ENCODE measurements at places on chromosomes 7 and 10.

DNA sequence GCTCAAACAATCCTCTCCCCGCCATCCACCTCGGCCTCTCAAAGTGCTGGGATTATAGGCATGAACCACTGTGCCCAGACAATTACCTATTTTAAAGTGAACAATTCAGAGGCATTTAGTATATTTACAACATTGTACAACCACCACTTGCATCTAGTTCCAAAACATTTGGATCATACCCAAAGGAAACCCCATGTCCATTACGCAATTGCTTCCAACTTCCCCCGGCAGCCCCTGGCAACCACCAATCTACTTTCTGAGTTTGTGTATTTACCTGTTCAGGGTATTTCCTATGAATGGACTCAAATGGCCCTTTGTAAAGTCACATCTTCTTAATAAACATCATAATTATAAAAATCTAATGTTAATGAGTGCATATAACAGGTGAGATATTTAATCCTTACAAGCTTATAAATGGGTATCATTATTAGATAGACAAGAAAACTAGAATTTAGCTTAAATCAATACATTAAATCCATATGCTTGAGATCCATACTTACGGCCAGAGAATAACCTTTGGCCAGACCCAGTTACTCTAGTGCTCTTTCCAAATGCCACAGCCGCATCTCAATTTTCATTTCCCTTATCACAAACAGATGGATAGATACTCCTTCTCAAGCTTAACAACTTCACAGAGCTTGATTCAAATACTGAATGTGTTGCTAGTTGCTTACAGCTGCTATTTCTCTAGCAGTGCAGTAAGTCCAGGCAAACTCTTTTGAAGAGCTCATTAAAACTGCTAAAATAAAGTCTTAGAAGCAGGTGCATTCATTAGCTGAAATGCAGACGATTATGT lies 133.4 kb upstream of the MKLN1 start:
- DNase-seq = no peak

GRCh38 chr10:109762555-109762954 lies 160.8 kb downstream of the XPNPEP1 start:
- DNase-seq = no peak

- no peak for DNase-seq
Observed at GRCh38 chr10:61330669-61331068, 122.5 kb downstream of the TMEM26 start.

DNA sequence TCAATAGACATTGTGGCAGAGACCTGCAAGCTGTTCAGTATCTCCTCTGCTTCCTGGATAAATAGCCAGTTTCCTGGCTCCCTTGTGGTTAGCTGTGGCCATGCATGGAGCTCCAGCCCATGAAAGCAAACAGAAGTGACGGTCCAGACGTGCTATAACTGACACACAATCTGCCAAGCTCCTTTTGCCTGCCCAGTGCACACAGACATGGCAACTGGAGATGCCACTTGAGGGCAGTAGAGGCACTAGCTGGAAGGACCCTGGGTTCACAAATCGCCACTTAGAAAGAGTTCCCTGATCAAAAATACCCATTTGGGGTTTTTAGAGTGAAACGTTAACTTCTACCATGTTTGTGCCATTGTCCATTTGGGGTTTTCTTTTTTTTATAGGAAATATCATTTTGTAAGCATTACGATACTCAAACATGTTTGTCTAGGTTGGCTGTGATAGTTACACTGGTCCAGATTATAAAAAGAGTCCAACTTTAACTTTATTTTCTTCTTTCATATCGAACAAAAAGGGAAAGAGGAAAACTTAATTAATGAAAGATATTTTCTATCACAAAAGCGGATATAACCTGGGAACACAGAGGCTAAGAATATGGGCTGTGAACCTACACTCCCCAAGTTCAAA lies 31.3 kb downstream of the KIN start:
- DNase-seq = peak; percentile 48

- no peak for DNase-seq
Observed at GRCh38 chr10:17387861-17388503, 66.4 kb downstream of the ST8SIA6 start.

GRCh38 chr10:58502956-58503355 lies 9.7 kb upstream of the BICC1 start:
- DNase-seq = peak; percentile 42

DNA sequence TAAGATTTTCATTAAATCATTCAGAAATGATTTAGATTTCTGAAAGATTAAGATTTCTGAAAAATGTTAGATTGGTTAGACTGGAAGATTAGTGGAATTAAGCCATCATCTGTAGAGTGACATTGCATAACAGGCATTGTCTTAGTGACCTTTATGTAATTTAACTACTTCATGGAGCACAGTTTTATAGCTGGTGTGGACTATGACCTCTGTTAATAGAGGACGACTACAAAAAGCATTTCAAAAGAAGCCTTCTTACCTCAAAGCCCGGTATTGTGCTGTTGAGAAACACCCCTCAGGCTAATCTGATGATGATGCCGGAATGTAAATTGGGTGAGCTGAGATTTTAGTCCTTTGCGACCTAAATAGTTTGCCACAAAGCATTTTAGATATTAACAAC lies 55.6 kb downstream of the GALNT11 start:
- DNase-seq = no peak

DNA sequence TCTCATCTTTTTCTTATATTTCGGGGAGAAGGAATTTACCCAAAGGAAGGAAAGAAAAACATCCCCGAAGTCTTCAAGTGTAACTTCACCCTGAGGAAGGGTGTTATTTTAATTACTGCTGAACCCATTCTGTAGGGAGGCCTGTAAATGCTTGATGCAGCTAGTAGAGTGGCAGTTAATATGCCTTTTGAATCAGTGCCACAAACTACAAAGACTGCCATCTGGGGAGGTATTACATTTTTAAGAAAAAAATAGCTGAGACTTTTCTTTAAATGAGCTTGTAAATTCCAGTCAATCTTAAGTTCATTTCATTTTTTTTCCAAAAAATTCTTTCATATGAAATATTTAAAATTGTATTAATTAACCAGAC lies 233.1 kb upstream of the FERD3L start:
- DNase-seq = no peak

DNA sequence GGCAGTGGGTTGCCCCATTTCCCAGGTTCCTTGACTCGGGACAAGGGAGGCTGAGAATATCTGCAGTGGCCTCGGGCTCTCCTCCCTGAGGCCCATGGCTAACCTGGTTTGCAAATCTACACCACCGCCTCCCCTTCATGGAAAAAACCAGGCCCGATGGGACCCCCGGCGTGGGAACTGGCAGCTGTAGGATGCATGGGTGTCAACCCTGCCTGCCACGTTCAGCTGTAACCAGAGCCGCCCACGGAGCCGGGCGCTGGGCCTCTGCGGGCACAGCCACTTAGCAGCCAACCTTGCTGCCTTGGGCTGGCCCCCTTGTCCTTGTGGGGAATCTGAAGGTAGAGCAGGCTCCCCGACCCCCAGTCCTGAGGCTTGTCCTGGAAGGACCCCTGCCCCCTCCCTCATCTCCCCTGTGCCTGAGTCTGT lies 1.6 kb downstream of the PWWP2B start:
- DNase-seq = no peak

GRCh38 chr7:27553273-27553672 lies 109.4 kb downstream of the HIBADH start:
- DNase-seq = no peak

- no peak for DNase-seq
Observed at GRCh38 chr10:132687893-132688579, 97.9 kb downstream of the NKX6-2 start.

- DNase-seq = no peak
Observed at GRCh38 chr7:5767066-5767465, 14.4 kb downstream of the RNF216 start.

DNA sequence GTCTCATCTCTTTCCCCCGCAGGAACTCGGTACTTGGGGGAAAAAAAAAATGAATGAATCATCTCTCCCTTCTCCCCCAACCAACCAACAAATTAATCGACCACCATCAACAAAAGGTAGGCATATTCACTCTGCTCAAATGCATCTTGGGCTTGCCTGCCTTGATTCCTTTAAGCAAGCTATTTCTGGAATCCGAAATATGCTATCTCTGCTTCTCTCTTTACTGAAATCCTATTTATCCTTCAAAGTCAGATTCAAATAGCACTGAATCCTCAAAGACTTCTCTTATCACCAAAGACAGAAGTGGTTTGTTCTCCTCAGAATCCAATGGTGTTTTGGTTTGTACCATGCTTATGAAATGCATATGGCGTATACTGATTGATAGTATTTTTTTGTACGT lies 49.6 kb upstream of the TPK1 start:
- no peak for DNase-seq

GRCh38 chr10:11516431-11516746 lies 95.1 kb downstream of the USP6NL start:
- DNase-seq = no peak

- no peak for DNase-seq
Observed at GRCh38 chr10:27258492-27258837, 17.9 kb upstream of the ACBD5 start.

GRCh38 chr10:17216217-17216900 lies 11.7 kb upstream of the VIM start:
- peak; percentile 96 for DNase-seq

DNA sequence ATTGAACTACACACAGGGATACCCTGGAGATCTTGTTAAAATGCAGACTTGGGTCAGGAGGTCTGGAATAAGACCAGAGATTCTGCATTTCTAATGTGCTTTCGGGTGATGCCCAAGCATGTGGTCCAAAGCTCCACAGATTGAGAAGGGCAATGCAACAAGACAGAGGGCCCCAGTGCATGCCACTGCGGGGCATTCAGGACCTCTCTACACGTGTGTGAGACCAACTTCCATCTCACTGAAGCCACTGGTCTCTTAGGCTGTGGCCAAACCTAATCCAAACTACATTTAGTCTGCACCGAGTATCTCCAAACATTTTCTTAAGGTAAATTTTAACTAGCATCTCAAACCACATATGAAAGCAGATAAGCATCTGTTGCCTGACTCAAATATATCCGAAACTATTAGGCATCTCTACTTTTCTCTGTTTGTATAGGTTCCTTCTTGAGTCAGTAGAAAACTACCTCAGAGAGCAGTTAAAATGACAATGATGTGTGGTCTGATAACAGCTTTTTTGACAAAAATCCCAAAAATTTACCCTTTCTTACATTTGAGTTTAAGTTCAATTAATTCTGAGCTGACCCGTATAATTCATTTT lies 107.5 kb downstream of the ELMO1 start:
- no peak for DNase-seq

DNA sequence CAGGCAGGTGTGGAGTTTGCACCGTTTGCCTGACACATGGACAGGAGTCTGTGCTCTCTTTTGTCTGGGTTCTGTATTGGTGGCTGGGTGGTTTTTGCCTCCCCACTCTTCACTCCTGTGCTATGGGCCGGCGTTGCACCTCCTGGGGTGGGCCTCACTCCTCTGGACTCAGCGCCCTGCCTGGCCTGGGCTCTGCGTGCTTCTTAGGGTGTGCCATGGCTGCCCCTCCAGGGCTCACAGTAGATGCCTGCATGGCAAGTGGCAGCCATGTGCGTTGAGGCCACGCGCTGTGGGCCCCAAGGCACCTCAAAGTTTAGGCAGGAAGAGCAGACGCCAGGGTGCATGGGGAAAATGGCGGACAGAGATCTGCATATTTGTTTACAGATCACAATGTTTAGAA lies 319.8 kb downstream of the ADARB2 start:
- no peak for DNase-seq

- no peak for DNase-seq
Observed at GRCh38 chr7:92242972-92243371, 2.7 kb downstream of the KRIT1 start.

DNA sequence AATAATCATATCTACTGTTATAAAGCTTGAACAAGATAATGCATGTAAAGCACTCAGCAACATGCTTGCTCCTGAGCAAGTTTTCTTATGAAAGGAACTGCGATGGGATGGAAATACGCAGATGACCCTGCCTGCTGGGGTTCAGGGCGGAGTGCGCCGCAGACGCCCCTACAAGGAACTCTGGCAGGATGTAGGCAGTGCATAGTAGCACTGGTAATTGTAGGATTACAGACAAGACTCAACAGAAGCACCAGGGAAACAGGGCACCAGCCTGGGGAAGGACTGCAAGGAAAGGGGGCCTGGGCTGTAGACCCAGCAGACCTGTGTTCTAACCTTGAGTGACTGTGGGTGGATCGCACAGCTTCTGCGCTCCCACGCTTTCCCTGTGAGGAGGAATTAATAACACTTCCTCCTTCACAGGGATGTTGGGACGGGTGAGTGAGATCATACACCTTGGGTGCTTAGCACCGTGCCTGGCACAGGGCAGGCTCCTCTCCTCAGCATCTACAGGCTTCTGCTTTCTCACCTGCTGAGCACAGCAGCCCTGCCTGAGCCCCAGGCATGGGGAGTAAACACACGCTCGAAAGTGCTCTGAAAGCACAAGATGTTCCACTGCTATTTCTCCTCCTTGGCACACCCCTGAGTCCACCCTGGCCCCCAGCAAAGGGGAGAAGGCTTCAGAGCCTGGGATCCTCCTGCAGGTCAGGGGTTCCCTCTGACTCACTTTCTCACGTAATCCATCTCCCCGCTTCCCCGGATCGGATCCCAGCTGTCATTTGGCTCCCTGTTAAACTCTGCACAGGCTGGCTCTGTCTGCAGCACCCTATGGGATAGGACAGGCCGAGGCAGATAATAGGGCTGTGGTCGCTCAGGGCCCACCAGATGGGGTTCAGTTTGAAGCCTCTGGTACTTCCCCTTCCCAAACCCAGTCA lies 19.2 kb downstream of the ITPRIP start:
- DNase-seq = no peak

DNA sequence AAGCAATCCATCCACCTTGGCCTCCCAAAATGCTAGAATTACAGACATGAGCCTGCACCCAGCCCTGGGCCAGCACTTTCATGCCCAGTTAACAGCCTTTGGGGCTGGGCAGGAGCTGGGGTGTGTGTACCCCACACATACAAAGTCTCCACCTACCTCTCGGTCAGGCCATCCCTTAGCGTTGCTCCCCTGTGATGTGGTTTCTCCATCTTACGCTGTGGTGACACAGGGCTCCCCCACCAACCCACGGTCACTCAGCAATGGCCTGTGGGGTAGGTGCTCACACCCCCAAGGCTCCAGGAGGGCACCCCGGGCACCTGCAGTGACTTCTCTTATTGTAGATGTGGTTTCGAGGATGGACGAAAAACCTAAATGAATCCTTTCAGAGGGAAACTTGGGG lies 58.8 kb downstream of the ASB13 start:
- DNase-seq = no peak

- DNase-seq = peak; percentile 5
Observed at GRCh38 chr7:89771003-89771636, 383.1 kb upstream of the STEAP1 start.

GRCh38 chr7:133478591-133479135 lies 225.8 kb downstream of the EXOC4 start:
- no peak for DNase-seq

GRCh38 chr7:41786944-41787343 lies 84.1 kb upstream of the INHBA start:
- DNase-seq = no peak

- DNase-seq = no peak
Observed at GRCh38 chr7:29328045-29328444, 133.5 kb downstream of the CHN2 start.

DNA sequence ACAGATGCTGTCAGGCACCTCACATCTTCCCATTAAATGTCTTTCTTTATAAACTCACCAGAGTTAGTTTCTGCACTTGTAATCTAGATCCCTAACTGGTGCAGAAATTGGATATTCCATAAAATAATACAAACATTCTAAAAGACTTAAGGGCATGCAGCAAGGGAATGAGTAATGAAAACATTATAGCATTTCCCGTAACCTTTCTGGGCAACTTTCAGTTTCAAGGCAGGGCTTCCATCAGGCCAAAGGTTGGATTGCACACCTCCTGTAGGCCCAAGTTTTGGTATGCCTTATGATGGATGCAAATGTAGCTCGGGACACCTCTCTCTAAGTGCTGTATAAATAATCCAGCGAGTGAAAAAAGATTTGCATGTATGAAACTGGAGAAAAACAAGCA lies 129.9 kb upstream of the LYZL2 start:
- DNase-seq = no peak
